ENCODE measurements at places on chromosomes 16 and 17.

DNA sequence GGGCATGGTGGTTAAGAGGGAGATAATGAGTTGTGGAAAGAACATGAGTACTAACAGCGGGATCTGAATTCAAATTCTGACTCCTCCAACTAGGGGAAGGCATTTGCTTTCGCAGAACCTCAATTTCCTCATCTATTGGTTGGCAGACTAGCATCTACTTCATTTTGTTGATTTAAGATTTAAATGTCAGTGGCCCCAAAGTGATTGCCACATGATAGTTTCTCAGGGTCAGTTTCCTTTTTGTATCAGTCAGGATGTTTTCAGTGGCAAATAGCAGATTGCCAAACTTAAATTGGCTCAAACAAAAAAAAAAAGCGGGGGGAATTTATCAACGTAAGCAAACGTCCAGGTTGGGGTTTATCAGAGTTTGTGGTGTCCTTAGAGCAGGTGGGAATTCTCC lies 25.1 kb upstream of the NOS2 start:
- no peak for DNase-seq

DNA sequence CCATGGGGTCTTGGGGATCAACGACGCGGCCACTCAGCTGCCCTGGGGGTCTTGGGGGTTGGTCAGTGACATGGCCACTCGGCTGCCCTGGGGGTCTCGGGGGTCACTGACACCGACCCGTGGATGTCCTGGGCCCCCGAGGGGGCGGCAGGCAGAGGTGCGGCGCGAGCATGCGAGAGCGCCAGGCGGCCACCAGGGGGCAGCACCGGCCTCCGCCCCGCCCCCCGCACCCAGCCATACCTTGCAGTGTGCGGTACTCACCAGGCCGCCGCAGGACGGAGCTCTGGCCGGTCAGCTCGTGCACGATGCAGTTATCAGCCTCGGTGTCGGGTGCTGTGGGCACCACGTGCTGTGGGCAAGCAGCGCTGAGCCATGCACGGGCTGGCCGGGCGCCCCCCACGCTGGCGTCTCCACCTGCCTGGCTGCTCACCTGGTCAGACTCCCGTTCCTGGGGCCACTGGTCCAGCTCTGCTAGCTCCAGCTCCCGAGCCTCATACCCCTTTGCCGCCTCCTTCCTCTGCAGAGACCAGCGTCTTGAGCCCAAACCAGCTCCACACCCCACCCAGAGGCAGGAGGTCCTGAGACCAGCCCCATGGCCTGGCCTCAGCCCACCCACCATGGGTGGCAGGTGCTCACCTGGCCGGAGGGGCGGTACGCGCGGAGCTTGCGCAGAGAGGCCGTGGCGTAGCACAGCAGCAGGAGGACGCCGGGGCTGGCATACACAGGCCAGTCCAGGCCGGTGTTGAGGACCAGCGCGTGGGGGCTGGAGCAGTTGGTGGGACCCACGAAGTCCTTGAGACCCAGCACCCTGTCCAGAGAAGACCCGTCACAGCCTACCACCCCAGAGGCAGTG lies 31.2 kb downstream of the CTU2 start:
- DNase-seq = peak; percentile 60

- no peak for DNase-seq
Observed at GRCh38 chr16:57808589-57809228, 6.4 kb upstream of the KIFC3 start.

DNA sequence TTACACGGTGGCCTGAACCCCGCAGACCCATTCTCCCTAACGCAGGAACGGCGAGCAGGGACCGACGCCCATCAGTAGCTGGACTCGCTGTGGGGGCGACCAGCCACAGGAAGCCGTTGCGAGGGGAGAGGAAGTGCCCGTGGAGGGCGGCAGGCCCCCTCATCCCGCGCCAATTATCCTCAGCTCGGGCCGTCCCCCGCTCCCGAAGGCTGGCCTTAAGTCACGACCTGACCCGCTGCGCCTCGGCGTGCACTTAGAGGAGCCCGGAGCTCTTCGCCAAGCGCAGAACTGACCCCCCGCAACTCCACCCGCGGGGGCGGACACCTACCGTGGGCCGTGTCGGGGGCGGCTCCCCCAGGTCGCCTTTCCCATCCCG lies 401 bp downstream of the ARL16 start:
- DNase-seq = no peak

DNA sequence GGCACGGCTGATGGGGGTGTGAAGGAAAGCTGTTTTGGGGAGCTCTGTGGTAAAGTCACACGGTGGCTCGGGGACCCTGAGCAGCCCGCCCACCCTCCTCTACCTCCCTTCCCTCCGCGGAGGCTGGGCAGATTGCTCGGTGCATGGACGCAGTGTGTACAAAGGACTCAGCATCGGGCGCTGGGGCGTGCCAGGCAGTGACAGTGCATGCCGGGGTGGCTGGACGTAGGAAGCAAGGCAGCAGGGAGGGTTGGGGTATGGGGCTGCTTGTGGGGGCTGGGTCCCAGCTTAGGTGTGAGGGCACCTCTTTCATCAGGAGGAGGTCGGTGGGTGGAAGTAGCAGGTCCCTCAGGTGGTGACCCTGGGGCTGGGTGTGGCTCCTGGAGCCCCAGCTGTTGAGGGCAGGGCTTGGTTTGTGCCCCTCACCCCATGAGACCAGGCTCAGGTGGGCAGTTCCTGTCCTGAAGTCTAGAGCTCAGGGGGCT lies 159.9 kb upstream of the GSE1 start:
- no peak for DNase-seq

- DNase-seq = no peak
Observed at GRCh38 chr17:74239172-74239571, 25.8 kb downstream of the TTYH2 start.

GRCh38 chr17:4548061-4548461 lies 7.1 kb downstream of the MYBBP1A start:
- no peak for DNase-seq

- no peak for DNase-seq
Observed at GRCh38 chr16:52035436-52035835, 511.5 kb downstream of the TOX3 start.

GRCh38 chr16:89116341-89117226 lies 22.9 kb downstream of the ACSF3 start:
- no peak for DNase-seq

DNA sequence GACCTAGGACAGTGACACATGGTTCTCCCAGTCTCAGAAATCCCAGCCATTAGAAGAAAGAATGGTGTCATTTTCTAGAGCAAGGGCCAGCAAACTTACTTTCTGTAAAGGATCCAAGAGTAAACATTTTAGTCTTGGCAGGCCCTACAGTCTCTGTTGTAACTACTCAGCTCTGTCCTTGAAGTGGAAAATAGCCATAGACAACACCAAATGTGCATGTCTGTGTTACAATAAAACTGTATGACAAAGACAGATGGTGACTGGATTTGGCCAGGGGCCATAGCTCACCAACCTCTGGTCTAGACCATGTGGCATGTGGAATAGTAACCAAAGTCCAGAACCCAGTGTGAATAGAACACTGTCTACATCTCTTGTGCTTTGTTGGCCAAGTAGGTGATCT lies 286.5 kb downstream of the HS3ST4 start:
- no peak for DNase-seq

GRCh38 chr17:10360578-10360977 lies 12.2 kb downstream of the MYH13 start:
- DNase-seq = no peak

- DNase-seq = no peak
Observed at GRCh38 chr16:29898135-29898803, 1.1 kb downstream of the SEZ6L2 start.

DNA sequence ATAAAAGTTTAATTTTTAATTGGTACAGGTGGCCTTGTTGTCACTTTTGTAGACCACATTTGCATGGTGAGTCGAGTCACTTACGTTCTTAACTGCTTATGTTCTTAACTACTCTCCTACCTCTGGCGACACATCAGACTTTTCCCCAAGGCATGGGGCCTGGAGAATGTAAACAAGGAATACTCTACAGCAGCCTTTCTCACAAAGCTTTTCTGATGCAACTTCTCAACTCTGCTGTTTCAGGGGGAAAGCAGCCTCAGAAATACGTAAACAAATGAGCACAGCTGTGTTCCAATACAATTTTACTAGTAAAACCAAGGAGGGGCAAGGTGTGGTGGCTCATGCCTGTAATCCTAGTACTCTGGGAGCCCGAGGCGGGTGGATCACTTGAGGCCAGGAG lies 6.9 kb downstream of the KARS1 start:
- DNase-seq = no peak

DNA sequence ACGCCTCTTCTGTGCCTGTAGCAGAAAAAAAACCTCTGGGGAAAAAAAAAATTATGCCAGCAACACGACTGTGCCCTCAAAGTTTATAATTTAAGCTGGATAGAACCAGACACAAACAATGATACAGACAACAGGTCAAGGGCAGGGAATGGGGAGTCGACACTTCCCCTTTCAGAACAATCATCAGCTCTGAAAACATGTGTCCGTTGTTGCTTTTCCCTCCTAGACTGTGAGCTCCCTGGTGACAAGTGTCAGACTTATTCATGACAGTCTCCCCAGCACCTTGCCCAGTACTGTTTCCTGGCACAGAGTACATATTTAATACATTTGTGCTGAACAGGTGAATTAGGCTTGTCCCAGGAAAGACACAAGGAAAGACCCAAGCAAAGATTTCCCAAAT lies 178.3 kb downstream of the SOX9 start:
- DNase-seq = no peak

GRCh38 chr17:49524473-49525359 lies 29.6 kb downstream of the NGFR start:
- DNase-seq = no peak

DNA sequence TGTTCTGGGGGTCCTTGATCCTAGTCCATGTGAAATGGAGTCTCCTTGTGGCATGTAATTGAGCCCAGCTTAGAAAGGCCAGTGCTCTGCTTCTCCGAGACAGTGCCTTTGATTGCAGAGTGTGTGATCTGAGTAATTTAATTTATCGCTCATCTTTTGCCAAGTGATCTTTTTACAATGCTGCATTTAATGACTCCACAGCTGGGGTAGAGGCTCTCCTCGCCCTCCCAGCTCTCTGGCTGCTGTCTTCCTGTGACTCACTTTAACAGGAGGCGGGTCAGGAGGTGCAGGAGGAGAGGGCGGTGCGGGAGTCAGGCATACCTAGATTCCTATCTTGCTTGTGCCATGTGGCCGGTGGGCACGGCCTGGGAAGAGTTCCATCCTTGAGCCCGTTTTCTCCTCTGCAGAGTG lies 113.4 kb upstream of the FOXF1 start:
- DNase-seq = no peak

- no peak for DNase-seq
Observed at GRCh38 chr16:4832698-4833343, 14.3 kb downstream of the GLYR1 start.

GRCh38 chr17:66508896-66509844 lies 206.8 kb downstream of the PRKCA start:
- no peak for DNase-seq

DNA sequence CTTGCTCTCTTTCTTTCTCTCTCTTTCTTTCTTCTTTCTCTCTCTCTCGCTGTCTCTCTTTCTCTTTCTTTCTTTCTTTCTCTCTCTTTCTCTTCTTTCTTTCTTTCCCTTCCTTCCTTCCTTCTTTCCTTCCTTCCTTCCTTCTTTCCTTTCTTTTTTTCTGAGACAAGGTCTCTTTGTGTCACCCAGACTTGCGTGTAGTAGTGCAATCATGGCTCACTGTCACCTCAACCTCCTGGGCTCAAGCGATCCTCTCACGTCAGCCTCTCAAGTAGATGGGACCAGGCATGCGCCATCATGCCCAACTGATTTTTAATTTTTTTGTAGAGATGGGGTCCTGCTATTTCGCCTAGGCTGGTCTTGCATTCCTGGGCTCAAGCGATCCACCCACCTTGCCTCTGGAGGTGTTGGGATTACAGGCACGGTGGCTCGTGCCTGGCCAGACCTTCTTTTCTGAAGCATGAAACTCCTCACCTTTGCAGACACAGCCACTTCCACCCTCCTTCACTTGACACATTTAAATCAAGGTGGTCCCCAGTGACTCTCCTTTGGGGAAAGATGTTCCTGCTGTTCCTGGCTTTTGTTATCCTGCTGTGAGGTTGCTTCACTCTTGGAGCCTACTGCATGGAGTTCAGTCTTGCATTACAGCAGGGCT lies 26.8 kb upstream of the NKD1 start:
- no peak for DNase-seq

- DNase-seq = no peak
Observed at GRCh38 chr16:49461517-49461951, 87.9 kb downstream of the C16orf78 start.

GRCh38 chr17:35733366-35733765 lies 1.9 kb downstream of the RASL10B start:
- no peak for DNase-seq

- DNase-seq = no peak
Observed at GRCh38 chr16:80347900-80348299, 192.9 kb upstream of the DYNLRB2 start.

DNA sequence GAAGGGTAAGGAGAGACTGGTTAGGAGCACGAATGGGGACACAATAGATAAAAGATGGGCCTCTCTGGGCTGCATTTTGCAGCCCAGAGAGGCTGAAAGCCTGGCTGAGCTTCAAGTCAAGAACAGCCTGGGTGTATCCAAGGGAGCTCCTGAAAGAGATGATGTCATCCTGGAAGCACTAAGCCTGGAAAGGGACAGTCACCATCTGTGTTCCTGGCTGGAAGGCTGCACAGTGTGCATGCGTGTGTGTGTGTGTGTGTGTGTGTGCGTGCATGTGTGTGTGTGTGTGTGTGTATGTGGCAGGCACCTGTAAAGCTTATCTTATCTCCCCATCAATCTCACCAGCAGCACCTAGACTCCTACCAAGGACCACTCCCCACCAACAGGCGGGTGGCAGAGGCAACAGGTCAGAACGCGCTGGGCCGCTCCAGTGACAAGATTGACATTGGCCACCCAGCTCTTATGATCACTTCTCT lies 44.1 kb downstream of the COG7 start:
- no peak for DNase-seq

DNA sequence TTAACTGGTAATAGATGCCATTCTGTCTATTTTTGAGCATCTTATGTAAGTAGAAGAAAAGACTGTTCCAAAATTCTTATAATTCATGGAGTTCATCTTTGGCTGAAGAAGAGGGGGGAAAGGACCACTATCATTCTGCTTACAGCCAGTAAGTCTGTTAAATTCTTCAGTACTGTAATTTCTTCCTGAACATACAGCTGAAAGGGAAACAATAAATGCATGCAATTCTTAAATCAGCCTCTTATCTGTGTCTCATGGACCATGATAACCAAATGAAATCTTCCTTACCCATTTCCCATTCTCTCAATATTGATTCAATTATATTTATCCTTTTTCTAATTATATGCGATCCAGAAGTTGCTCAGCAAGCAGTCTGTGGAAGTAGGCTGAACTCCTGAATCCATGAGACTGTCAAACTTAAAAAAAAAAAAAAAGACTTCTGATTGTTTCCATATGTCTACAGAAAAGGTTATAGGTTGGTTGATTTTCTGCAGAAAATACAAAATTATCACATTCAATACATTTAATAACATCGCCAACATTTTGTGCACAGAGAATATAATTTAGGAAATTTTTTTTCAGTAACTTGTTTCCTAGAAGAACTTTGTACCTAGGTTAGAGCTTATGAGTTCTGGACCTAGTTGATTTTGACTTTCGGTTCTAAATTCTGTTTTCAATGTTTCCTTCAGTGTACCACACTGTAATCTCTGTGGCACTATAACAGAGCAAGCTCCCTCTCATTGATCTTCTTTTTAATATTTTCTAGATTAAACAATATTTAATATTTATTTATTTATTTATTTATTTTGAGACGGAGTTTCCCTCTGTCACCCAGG lies 1.2 kb upstream of the ABCA9 start:
- DNase-seq = no peak

Measured in effector CD4-positive, alpha-beta T cell (primary cell).